ENCODE measurements at places on chromosomes 16 and 17. TPM values are rescaled to one million over a fixed set of nuclear protein-coding genes. Genes with fewer than 3 reads are reported as not detected.

TELO2 gene
- total RNA-seq = 66.7 TPM

NHLRC4 gene
- total RNA-seq = 2.3 TPM

GNGT2 gene
- not detected for total RNA-seq

GLIS2 gene
- total RNA-seq = 78.2 TPM

ITGA2B gene
- total RNA-seq = 13.6 TPM

CDH3 gene
- 180 TPM for total RNA-seq

TPSB2 gene
- total RNA-seq = not detected

SPG7 gene
- total RNA-seq = 199 TPM

CUEDC1 gene
- total RNA-seq = 38.7 TPM

GFER gene
- 22.8 TPM for total RNA-seq

HOXB1 gene
- 0.24 TPM for total RNA-seq

KCNG4 gene
- not detected for total RNA-seq

PRSS22 gene
- 25.1 TPM for total RNA-seq

All from mesothelial cell of epicardium (in vitro differentiated cells).